Left renal pelvis (tissue), 4 donors: ENCODE measurements at places on chromosomes 7 and 10.
A peak's percentile ranks its signal among the peaks of the same experiment; 100 is the strongest.

- no peak for DNase-seq
Measured at GRCh38 chr7:12233175-12233574, 22.1 kb downstream of the TMEM106B start.

DNA sequence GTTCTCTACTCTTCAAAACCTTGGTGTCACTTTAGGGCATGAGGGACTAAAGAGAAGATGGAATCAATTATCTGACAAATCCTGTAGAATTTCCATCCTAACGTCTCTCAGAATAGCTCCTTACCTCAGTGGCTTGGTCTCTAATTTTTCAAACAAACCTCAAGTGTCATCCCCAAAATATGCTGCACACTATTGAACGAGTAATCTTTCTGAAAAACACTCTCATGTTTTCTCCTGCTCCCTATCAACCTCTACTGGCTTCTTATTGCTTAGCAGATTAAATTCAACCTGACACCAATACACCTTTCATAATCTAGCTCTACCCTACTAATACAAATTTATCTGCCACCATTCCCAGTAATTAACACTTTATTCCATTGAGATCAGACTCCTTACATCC, 8.5 kb downstream of the CNOT4 start:
- DNase-seq, result no peak

GRCh38 chr7:41501006-41501405, 201.9 kb downstream of the INHBA start:
- DNase-seq, result no peak

- no peak for DNase-seq
Measured at GRCh38 chr7:132544025-132544424, 32.2 kb downstream of the PLXNA4 start.

DNA sequence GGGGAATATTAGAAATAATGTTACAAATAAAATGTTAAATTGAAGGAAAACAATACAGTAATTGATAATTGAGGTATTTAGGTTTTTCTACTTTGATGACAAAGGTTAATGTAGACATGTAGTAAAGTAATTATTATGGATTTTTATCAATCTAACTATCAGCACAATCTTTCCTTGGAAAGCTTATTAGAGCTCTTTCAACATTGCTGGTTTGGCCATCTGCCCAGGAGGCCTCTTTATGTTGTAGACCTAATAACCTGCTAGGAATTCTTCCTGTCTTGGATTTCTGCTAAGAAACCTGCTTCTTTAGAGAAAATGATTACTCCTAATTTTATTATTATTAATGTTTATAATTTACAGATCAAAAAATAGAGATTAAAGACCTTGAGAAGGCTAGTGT, 78.9 kb downstream of the CHRM2 start:
- no peak for DNase-seq

DNA sequence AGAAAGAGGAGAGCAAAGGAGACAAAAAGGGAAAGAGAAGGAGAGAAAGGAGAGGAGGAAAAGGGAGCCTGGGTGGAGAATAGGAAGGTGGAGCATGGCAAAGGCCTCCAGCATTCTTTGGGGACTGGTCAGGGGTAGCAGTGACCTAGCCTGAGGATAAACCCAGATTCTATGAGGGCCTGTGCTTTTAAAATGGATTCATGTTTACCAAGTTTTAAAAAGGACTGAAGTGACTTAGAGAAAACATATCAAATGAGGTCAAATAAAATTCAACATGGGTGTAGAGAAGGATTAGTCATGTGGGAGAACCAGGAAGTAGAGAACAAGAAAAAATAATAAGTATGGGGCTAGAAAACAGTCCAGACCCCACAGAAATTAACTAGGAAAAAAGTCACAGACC, 20.7 kb downstream of the CREB3L2 start:
- DNase-seq, result no peak

GRCh38 chr10:111756217-111757061, 427.1 kb downstream of the GPAM start:
- DNase-seq, result no peak

DNA sequence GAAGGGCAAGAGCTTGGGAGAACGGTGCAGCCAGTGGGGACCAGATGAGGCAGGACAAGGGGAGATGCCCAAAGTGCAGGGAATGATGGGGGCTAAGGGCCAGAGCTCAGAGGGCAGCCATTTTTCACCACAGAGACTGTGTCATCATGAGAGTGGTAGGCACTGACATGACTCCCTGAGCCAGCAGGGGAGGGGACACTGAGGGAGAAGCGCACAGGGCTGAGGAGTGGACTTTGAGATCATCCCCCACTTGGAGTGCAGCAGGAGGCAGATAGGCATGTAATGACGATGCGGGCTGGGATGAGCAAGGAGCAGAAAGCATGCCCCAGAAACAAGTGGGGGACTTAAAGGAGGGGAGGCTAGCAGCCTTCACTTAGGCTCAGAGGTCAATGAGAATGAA, 5.2 kb upstream of the SMKR1 start:
- no peak for DNase-seq

- no peak for DNase-seq
Measured at GRCh38 chr7:104960741-104961448, 53.1 kb upstream of the KMT2E start.

- DNase-seq, result no peak
Measured at GRCh38 chr7:47932466-47933037, 15.7 kb downstream of the PKD1L1 start.

- DNase-seq, result no peak
Measured at GRCh38 chr7:892648-893593, 16.6 kb downstream of the GET4 start.

DNA sequence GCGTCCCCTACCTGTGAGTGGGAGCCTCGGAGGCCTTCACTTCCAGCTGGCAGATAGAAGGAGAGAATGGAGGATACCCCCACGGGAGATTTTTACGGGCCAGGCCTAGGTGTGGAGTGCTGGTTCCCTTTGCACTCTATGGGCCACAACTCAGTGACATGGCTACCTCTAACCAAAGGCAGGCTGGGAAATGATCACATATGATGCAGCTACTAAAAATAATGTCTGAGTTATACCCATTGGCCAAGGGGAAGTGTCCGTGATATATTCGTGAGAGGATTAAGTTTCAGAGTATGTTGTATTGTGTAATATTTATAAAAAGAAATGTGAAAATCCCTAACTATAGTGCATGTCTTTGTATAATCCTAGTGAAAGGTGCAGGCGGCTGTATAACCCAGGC, 13.5 kb upstream of the HIPK2 start:
- no peak for DNase-seq

DNA sequence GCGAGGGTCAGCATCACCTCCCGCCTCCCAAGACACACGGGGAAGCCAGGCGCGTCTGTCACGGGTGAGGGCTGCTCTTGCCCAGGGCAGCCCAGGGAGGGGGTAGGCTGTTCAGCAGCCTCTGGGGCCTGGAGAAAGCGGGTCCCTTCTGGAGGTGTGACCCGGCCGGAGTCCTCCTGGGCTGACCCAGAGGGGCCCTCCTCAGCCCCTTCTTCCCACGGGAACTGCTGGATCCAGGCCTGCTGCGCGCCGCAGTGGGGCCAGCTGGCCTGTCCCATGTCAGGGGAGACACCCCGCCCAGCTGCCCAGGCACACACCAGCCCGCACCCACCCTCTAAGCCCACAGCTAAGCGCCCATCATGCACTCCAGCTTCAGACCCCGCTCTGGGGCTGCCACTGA, 41.8 kb downstream of the INSIG1 start:
- no peak for DNase-seq

DNA sequence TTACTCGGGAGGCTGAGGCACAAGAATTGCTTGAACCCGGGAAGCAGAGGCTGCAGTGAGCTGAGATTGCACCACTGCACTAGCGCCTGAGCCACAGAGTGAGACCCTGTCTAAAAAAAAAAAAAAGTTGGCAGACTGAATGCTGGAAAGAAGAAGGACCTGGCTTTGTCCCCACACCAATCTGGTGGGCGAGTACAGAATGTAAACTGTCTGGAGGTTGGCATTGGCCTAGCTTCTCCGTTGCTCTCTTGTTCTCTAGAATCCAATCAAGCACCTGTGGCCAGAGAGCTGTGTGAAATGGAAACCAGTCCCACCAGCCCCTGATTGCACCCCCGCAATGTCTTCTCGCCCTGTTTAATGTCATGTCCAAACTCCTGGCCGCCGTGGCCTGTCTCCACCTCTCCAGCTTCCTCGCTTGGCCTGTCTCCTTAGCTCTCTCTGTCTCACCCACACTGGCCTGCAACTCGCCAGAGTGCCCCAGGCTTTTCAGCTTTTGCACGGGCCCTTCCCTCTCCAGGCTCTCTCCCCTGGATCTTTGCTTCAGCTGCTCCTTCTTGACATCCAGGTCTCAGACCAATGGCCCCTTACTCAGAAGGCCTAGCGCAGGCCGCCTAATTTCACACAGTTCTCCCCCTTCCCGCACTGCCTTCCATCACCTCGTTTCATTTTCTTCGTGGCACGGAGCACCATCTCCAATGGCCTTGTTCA, 670 bp upstream of the AGK start:
- no peak for DNase-seq

GRCh38 chr7:83305027-83305426, 142.3 kb upstream of the PCLO start:
- DNase-seq, result no peak

DNA sequence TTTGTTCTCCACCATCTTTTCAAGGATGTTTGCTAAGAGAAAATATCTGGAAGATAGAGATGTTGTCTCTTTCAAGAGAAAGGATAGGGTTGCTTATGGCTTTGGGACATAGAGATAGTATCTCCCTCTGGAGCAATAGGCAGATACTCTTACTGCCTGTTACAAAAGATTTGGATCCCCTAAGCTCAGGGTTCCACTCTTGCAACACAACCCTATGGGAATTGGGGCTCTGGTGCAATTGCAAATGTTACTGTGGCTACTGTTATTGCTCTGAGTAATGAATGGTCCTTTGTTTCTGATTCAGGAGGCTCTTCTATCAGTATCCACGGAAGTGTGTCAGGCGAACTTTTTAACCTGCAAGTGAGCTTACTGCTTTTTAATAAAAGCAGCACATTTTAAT, 88.8 kb downstream of the GPR85 start:
- DNase-seq, result no peak

GRCh38 chr10:86726677-86726999, 29.8 kb upstream of the BMPR1A start:
- no peak for DNase-seq

- no peak for DNase-seq
Measured at GRCh38 chr10:6269953-6270867, 67.5 kb downstream of the PFKFB3 start.

- peak; percentile 69 for DNase-seq
Measured at GRCh38 chr10:22927661-22928403, at the start of gene ARMC3. ARMC3 (plus strand) TSS chr10:22928053; CDS start chr10:22931997, 3,944 bp downstream.

DNA sequence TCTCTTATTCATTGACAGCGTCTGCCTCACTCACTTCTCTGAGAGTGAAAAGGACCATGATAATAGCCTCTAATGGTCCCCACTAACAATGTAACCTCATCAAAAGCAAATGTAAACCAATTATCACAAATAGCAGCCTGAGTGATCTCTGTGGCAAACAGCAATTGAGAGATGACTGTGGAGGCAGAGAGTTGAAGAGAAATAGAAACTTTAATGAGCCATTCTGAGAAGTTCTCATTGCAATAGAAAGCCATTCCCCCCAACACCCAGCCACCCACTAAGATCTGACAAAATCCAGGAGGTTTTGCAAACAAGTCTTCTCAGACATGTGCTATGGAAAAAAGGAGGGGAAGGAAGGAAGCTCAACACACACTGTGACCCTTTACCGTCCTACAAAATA, 44.2 kb upstream of the RNF148 start:
- DNase-seq, result no peak

DNA sequence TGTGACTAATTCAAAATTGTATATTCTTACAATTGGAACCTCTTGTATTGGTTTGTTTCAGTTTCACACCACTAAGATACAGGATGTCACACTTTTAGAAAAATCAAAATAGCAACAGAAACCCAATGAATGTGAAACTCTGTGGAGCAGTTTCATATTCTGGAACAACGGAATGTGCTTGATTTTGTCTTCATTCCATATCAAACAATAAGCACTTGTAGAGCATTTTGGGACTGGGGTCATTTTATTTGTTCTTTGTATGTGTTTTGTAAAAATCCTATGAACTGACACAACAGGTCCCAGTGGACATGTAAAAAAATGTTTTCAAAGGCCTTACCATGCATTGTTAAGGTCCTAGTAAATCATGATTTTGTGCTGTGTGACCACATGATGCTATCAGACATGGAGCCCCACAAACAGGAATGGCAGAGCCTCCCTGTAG, 123.1 kb downstream of the DKK1 start:
- DNase-seq, result no peak

- no peak for DNase-seq
Measured at GRCh38 chr7:36881233-36881874, 157.1 kb upstream of the AOAH start.

- no peak for DNase-seq
Measured at GRCh38 chr7:128737867-128738385, 1.2 kb upstream of the CALU start.

DNA sequence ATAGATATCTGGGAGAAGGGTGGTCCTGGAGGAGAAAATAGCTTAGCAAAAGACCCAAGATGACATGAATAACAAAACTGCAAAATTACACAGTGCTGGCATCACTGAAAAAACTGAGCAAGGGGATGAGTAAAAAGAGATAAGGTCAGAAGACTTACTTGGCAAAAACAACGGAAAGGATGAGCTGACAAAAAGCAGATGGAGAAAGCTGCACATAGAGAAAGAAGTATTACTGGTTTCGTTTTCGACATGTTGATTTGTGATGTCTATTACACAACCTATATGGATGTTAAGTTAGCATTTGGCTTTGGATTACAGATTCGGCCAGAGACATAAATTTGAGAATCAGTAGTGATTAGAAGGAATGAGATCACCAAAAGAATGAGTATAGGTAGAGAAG, 132.1 kb downstream of the MACC1 start:
- DNase-seq, result no peak

GRCh38 chr7:66043681-66044497, 31.7 kb upstream of the ASL start:
- no peak for DNase-seq

DNA sequence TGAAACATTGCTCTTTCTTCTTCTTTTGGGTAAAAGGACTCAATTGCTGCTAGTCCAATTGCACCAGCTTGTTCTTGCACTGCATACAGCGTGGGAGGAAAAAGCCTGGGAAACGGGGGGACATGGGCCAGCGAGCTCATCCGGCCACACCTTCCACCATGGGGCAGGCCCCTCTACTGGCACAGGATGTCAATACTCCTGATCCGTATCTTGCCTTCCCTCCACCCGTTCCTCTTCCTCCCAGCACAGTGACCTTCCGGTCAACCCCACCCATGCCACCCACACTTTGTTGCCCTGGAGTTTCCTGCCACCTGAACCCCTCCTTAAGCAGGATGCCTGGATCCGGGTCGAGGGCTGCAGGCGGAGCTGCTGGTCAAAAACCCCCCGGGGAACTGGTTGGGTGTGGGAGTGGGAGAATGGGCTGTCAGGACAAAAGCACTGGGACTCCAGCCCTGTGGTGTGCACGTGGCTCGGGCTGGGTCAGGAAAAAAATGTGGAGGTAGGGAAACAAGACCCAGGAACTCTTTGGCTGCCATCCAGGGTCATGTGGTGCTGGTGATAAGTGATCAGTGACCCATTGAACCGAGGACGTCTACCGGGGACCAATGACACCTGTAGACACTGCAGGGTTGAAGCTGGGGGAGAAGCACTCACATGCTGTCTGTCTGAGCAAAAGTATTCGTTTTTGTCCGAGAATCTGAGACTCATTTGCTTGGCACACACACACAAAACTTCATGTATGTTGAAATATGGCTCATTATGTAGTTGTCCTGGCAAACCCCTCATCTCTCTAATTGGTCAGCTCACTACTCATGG, 8.1 kb downstream of the IL2RA start:
- no peak for DNase-seq

GRCh38 chr10:125692601-125693523, 9.9 kb upstream of the TEX36 start:
- DNase-seq, result no peak
